NCI-H69 (cell line): ENCODE measurements at places on chromosomes 11 and 22.

- peak; percentile 78 for DNase-seq
These were observed 1152.4 kb downstream of the LRRC4C start for GRCh38 chr11:40306938-40307548.

GRCh38 chr11:12319988-12320387, 57.4 kb upstream of the PARVA start:
- DNase-seq, result peak; percentile 88

DNA sequence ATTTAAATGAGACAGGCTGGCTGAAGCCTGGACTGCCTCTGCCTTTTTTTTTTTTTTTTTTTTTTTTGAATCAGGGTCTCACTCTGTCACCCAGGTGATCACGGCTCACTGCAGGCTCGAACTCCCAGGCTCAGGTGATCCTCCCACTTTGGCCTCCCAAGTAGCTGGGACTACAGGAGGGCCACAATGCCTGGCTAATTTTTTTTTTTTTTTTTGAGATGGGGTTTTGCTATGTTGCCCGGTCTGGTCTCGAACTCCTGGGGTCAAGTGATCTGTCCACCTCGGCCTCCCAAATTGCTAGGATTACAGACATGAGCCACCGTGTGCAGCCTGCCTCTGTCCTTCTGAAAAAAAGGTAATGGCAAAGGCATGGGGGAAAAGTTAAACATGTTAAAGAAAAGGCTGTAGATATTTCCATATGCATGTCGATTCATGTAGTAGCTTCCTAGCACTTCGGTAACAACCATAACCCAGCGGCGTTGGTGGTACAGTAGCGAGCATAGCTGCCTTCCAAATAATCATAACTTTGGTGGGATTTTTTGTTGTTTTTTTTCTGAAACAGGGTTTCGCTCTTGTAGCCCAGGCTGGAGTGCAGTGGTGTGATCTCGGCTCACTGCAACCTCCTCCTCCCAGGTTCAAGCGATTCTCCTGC, 48.8 kb downstream of the MCHR1 start:
- DNase-seq, result peak; percentile 73

GRCh38 chr11:117816846-117817367, 7.6 kb downstream of the FXYD2 start:
- peak; percentile 67 for DNase-seq

DNA sequence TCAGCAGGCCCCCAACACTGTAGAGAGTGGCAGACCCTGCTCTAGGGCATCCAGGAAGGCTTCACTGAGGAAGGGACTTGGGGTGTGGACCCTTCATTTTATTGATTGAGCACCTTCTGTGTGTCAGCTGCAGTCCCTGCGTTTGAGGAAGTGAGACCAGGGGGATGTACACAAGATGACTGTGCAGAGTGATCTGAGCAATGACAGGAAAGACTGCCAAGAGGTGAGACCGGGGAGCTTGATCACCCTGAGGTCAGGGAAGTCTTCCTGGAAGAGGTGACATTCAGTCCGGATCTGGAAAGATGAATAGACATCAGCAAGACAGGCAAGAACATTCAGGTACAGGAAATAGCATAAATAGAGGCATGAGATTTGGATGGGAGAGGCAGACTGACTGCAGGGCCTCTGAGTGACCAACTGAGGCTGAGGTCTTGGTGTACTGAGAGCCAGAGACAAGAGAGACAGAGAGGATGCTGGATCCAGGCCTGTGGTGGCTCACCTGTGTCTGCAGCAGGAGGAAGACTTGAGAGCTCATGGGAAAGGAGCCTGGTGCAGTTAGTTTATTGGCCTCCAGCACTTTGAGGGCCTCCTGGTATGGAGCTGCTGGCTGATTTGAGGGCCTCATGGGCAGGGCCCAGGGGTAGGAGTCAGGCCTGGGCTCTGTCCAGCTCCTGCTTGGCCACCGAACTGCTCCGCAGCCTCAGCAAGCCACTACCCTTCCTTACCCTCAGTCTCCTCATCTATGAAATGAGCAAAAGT, 5.2 kb downstream of the DGAT2 start:
- DNase-seq, result no peak

GRCh38 chr22:43828998-43829782, 17.1 kb upstream of the EFCAB6 start:
- DNase-seq, result peak; percentile 14

DNA sequence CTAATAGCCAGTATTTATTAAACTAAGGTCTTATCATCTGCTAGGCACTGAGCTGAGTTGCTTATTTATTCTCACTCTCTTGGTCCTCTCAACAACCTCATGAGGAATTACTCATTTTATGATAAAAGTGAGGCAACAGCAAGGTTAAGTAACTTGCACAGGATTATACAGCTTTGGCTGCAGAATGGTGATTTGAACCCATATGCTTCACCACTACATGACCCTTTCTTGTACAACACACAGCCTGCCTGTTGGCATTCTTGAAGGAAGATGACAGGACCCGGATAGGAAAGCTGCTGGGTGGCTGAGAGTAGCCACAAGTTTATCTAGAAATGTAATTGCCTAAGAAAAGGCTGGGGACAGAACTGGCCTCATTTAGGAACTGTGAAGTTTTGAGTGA, 5.3 kb upstream of the PARVA start:
- DNase-seq, result no peak

- DNase-seq, result peak; percentile 45
These were observed 37.9 kb downstream of the SREBF2 start for GRCh38 chr22:41870786-41871185.

- DNase-seq, result peak; percentile 72
These were observed 577.2 kb downstream of the LRRC4C start for GRCh38 chr11:40882301-40882700.

- DNase-seq, result no peak
These were observed 39.1 kb downstream of the SCUBE2 start for GRCh38 chr11:9052316-9052715.

DNA sequence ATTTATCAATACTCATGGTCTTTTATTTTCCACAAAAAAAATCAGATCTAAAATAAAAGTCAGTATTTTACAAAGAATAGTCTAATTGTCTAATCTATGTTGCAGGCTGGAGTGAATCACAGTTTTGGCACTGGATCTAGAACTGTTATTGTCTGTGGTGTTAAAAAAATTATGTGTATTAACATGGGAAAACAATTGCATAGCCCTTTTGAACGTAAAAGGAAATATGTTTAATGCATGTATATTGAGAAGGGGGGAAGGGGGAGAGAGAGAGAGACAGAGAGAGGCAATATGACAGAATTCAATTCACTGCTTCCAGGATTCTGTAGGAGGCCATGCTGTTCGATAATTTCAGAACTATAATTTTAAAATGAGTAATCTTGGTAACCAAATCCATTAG, 324.9 kb upstream of the CCDC90B start:
- DNase-seq, result no peak

DNA sequence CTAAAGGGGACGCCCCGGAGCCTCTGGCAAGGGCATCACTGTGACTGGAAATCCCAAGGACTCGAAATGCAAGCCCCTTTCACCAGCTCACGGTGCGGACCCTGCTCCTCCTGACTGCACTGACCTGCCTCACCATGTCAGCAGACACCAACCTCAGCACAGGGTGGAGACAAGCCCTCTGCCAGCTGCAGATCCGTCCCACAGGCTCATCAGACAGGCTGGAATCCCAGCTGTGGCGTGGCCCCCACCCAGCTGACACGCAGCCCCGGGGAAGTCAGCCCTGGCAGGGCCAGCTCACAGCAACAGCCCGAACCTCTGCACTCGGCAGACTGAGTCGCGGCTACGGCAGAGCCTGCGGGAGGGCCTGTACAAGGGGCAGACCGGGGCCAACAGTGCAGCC, 36.8 kb downstream of the BRD1 start:
- DNase-seq, result no peak

- DNase-seq, result no peak
These were observed 34.9 kb upstream of the CD82 start for GRCh38 chr11:44530413-44531115.

DNA sequence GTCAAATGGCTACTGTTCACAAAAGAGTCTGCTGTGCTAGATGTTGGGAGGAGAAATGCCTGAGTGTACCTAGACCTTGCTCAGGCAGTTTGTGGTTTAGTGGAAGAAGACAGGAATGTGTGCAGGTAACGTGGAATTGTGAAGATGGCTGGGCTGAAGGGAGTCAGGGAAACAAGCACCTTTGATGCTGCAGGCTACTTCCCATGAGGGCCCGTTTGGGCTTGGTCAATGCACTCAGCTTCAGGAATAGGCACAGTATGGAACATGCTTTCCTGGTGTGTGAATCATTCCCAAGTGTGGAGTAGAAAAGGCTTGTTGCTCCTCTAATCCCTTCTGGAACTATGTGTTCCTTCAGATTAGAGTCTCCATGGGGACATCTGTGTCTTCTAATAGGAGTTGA, 318.3 kb upstream of the MTNR1B start:
- no peak for DNase-seq

DNA sequence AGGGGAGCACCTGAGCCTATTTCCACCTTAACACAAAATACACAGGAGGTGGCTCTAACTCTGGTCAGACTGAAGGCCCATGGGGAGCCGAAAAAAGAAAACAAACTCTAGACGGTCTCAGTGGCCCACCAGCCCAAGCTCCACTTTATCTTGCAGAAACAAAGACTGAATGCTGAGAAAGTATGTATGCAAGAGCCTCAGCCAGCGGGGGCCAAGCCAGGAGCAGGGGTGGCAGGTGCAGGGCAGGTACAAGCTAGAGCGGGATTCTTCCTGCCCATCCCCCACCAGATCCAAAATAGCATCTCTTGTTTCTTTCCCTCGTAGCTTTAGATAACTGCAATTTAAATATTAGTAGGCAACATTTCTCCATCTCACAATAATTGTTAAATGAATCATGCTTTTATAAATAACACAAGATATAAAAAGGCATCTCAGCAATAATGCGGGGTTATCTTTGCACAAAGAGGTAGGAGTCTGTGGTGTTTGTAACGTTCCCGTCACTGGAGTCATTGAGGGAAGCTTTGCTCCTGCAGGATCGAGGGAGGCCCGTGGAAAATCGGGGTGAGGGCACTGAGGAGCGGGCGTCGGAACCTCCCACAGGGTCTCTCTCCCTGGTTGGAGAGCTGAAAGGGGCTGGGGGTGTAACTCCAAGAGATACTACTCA, 418.0 kb downstream of the SHANK2 start:
- DNase-seq, result peak; percentile 10

GRCh38 chr11:2258501-2259465, 11.6 kb downstream of the ASCL2 start:
- DNase-seq, result no peak

- DNase-seq, result no peak
These were observed 5.4 kb upstream of the GAS2L1 start for GRCh38 chr22:29300807-29301601.

- DNase-seq, result peak; percentile 50
These were observed 40.1 kb upstream of the CLMP start for GRCh38 chr11:123235117-123235655.

DNA sequence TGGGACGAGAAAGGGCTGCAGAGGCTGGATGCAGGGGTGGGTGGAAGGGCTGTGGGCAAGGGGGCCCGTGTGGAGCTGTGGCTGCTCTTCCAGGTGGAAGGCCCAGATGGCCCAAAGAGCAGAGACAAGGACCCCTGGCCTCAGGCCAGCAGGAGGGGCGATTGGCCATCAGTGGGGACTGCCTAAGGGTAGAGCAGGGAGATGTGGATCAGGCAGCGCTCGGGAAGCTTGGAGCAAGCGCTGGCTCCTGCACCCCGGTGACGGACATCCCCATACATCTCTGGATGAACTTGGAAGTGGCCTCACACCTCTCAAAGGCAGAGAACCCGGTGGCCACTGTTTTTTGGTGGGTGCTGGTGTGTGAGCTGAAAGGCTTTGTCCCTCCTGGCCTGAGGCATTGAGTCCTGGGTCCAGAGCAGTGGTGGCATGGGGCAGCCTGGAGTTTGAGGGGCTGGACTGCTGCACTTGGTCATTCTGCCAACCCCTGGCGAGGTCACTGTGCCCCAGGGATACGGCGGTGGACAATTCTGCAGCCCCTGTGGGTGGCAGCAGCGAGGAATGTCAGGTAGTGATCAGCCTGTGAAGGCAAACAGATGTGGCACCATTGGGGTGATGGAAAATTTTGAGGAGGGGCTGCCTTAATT, 5.9 kb downstream of the FRMD8 start:
- no peak for DNase-seq
